Inflammatory macrophage treated with lipopolysaccharide for 1 hour (primary cell): ENCODE measurements at places on chromosomes 12 and 14.

DNA sequence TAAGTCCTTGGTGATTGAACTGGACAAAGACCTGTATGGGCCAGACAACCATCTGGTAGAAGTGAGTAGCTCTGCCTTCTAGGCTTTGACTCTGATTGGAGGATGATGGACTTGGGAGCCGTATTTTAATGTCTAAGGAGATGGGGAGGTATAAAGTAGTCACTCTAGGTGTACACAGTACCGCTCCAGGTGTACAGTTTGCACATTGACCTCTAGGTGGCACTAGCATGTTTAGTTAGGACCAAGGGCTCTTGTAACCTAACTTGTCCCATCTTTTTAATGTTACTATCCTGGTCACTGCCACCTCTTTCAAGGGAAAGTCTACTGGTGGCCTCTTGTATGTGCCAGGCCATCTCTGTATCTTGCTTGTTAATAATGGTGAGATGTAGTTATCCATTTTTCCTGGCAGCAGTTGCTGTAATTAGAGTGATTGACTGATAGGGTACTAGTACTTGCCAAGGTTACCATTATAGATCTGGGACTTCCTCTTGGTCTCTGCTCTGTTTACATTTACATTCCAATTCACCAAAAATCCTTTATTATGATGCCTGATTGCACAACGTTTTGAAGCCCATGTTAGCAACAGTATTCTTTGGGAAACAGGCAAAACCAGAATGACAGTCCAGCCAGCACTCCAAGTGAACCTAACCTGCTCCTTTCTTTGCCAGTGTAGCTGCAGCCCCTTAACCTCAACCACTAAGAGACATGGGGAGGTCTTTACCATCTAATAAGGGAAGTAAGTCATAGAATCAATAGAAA lies 3.6 kb downstream of the SMARCD1 start:
- DNase-seq = peak; percentile 69

GRCh38 chr12:69329669-69330428 lies 18.3 kb upstream of the LYZ start:
- peak; percentile 50 for DNase-seq

DNA sequence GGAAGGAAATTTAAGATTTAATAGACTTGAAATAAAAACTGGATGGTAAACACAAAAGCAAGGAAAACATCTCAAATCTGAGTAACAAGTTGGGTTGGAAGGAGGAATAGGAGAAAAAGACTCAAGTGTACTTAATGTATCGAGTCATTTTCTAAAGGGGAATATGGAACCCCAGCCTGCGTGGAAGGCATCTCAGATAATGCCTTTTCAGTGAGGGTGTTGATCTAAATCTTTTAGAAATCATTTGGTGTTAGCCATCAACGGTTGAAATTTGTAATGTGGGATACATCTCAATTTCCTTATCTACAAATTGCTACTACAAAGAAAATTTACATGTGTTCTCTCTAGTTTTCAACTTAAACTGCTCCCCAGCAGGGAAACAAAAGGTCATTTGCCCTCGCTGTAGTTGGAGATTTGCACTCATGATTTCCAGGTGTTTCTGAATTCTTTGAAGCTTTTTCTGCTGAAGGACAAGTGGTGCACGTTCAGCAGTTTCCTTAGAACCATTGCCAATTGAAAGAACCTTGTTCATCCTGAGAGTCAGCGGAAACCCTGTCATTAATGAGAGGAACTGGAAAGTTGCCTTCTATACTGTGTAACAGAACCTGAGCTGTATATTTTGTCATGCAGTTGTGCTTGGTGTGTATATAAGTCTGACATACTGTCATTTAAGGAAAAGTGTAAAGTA lies 2.2 kb downstream of the PCBP2 start:
- no peak for DNase-seq

DNA sequence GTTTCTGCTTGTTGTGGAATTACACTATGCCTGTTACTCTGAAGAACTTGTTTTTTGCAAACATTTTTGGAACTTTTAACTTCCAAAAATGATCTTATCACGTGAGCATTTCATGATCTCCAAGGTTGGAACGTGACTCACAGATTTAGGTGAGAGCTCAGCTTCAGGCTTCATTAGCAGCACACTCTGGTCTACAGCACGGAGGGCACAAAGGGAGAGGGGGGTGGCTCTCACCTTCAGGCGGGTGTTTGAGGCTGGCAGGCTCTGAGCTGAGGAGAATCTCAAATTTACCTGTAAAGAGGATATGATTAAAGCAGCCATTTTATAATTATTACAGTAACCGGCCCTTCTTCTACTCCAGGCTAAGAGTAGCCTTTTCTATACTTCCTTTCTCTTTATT lies 45.3 kb upstream of the PZP start:
- DNase-seq = no peak

DNA sequence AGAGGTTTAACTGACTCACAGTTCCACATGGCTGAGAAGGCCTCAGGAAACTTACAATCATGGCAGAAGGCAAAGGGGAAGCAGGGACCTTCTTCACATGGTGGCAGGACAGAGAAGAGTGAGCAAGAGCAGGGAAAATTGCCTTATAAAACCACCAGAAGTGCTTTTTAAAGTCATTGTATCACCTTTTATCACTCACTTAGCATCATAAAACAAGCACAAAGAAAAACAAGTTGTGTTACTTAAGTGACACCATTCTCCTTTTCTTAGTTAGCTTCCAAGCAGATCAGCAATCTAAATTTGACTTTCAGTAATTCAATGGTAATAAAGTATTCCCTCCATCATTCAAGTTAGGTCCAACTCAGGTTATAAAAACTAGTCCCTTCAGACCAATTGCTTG lies 28.5 kb downstream of the OSBPL8 start:
- DNase-seq = no peak
